ENCODE measurements at places on chromosomes 2 and 18. TPM values are rescaled to one million over a fixed set of nuclear protein-coding genes. Genes with fewer than 3 reads are reported as not detected.

The AFF3 gene
- total RNA-seq: 40.8 TPM

The CCDC85A gene
- 0.18 TPM for total RNA-seq

DNA sequence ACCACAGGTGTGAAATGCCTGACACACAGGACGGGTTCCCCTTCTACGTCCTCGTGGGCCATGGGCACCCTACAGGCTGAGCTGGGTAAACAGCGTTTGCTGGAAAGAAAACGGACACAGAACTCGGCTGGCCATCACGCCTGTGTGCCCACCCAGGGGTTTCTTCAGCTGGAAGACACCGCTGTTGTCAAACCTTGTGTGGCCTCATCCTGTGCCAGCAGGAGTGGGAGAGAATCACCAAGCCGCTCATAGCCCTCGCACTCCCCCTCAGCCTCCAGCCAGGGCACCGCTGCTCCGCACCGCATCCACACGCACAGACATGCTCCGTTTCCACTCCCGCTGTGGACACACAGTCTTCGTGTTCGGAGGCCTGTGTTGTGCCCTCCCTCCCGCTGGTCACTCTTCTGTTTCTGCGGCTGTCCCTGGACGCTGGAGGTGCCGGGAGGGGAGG, 161.4 kb downstream of the PXDN start:
- DNase-seq: no peak

DNA sequence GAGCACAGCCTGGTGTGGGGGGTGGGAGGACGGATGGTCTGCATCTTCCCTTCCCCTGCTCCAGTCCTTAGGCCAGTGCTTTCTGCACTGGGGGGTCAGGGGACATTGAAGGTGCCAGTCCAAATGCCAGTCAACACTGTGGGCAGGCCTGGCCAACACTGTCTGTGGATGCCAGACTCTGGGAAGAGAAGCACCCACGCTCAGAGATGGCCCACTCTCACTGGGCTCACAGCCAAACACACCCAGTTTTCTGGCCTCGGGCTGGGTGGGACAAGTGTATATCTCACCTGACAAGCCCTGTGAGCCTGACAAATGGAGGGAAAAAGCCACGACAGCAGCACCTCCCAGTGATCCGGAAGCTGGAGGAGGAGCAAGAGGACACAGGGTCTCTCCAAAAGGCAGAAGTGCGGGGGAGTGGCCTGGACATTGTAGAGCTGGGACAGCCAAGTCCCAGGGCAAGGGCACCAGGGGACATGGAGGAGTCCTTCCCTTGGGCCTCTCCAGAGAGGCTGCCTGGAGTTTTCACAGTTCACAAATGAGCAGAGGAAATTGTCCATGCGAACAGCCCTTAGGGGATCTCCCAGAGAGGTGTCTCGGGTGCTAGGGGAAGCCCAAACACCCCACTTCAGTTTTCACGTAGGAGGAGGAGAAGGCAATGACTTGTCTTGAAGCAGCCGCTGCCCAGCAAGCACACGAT, 79.3 kb downstream of the SDC1 start:
- DNase-seq: no peak

GRCh38 chr2:235551965-235552364, 58.1 kb downstream of the AGAP1 start:
- DNase-seq: no peak

Measured in ovary (tissue), 10 donors.